ENCODE measurements at places on chromosomes 1 and 21. TPM values are rescaled to one million over a fixed set of nuclear protein-coding genes. Genes with fewer than 3 reads are reported as not detected.

DNA sequence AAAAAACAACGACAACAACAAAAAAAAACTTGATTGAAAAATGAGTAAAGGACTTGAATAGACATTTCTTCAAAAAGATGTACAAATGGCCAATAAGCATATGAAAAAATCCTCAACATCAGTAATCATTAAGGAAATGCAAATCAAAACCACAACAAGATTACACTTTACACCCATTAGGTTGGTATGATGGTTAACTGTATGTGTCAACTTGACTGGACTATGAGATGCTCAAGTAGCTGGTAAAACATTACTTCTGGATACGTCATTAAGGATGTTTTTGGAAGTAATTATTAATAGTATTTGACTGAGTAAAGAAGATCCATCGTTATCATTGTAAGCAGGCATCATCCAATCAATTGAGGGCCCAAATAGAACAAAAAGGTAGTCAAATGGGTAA, 34.9 kb upstream of the LYPLAL1 start:
- DNase-seq: no peak

GRCh38 chr1:90959352-90960206, 62.3 kb downstream of the ZNF644 start:
- no peak for DNase-seq

- DNase-seq: no peak
Measured at GRCh38 chr1:31122101-31122735, 56.7 kb upstream of the PUM1 start.

GRCh38 chr21:35191128-35191527, 142.0 kb upstream of the RUNX1 start:
- DNase-seq: no peak

- DNase-seq: peak; percentile 88
Measured at GRCh38 chr1:235984041-235984825, 80.7 kb downstream of the NID1 start.

GRCh38 chr1:77218477-77219165, 609 bp downstream of the PIGK start:
- DNase-seq: no peak

DNA sequence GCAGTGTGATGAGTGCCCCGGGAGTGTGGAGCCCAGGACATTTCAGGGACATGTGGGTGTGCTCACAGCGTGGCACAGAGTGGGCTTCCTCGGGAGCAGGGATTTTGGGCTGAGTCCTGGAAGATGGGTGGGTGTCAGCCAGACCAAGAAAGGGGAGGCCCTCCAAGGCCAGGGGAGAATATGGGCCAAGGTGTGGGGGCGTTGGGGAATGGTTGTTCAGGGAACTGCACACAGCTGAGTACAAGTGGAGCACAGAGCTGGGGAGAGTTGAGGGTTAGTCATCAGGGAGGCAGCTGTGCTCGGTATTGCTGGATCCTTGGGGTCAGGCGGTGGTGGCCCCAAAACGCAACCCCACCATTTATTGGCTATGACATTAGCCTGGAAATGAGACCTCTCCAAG, 5.5 kb downstream of the POGK start:
- DNase-seq: no peak

- DNase-seq: no peak
Measured at GRCh38 chr1:65360648-65361047, 51.3 kb downstream of the DNAJC6 start.

The LAX1 gene
- total RNA-seq: under 0.01 TPM

The TTLL7 gene
- total RNA-seq: 0.63 TPM

The PADI4 gene
- total RNA-seq: not detected

The RAD54L gene
- total RNA-seq: 2.0 TPM

The GPR25 gene
- not detected for total RNA-seq

The SERPINC1 gene
- not detected for total RNA-seq

The RAB7B gene
- total RNA-seq: not detected
